ENCODE measurements at places on chromosomes 3 and 15. TPM values are rescaled to one million over a fixed set of nuclear protein-coding genes. Genes with fewer than 3 reads are reported as not detected.

Gene MUC13
- not detected for total RNA-seq

DNA sequence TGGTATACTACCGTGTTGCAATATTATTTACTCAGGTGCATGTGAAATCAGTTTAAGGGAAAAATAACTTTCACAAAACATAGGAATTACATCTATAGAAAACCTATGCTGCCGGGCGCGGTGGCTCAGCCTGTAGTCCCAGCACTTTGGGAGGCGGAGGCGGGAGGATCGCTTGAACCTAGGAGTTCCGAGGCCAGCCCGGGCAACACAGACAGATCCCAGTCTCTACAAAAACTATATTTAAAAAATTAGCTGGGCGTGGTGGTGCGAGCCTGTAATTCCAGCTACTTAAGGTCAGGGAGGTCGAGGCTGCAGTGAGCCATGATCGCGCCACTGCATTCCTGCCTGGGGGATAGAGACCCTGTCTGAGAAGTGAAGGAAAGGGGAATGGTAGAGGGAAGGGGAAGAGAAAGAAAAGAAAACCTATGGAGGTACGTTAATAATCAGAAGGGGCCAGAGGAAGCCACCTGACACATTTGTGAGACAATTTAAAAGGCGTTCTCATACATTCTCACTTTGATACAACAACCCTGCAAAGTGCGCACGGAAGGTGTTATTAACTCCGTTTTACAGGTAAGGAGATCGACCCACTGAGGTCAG is 456 bp upstream of the TMEM62 start:
- no peak for DNase-seq

DNA sequence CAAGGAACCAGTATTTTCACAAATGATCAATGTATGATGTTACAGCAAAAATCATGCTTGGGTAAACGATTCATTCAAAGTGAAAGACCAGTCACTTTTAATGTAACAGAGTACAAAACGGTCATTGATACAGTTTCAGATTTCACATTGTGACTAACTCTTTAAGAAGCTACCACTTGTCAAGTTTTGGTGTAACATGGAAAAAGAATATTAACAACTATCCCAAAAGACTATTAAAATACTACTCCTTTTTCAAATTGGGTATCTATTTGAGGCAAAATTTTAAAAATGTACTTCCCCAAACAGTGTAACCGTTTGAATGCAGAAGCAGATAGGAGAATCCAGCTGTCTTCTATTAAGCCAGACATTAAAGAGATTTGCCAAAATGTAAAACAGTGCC is 31.7 kb downstream of the AKAP13 start:
- no peak for DNase-seq

GRCh38 chr3:53161820-53162671 is 1.0 kb downstream of the PRKCD start:
- no peak for DNase-seq

- no peak for DNase-seq
Observed at GRCh38 chr3:26699553-26699952, 77.0 kb downstream of the LRRC3B start.
